ENCODE measurements at places on chromosomes 7 and 10. TPM values are rescaled to one million over a fixed set of nuclear protein-coding genes. Genes with fewer than 3 reads are reported as not detected.

GRCh38 chr10:119031496-119032059, 2.1 kb downstream of the NANOS1 start:
- DNase-seq: no peak

GRCh38 chr10:70060389-70060788, 7.7 kb downstream of the MACROH2A2 start:
- no peak for DNase-seq

DNA sequence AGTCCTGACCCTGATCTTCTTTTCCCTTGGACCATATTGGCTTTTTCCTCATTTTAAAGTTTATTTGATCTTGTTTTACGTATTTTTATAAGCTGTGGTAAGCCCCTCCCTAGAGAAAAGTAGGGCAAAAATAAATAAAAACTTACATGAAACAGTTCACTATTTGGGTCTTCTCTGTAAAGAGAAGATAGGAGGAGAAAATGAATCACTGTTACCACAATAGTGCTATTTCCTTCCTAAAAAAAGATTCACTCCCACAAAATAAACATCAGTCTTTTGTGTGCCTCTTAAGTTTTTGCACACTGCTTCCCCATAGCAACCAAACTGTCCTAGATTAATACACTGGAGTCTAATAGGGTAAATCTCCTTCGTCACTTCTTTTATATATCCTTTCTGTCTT, 1.4 kb upstream of the SVIL start:
- DNase-seq: no peak

- DNase-seq: no peak
Observed at GRCh38 chr7:149599636-149600206, 102.1 kb upstream of the ZNF746 start.

DNA sequence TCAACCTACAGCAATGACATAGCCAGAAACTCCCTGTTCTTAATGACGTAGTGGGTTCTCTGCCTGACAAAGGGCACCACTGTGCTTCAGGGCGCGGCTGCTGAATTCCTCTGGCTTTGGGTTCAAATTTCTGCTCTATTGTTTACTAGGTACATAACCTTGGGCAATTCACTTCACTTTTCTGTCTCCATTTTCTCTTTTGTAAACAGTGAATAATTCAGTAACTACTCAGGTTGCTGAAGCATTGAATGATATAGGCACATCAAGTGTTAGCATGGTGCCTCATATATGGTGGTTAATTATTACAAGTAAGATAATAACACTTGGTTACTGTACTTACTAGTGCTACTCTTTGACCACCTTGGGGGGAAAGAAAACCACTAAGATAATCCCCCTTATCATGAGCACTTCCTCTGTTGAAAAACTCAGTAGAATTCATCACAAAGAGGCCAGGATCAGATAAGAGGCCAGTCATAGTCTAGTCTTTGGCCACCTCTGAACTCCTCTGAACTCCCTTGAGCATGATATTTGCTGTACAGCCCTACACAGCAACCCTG, 92.0 kb upstream of the AHR start:
- no peak for DNase-seq

DNA sequence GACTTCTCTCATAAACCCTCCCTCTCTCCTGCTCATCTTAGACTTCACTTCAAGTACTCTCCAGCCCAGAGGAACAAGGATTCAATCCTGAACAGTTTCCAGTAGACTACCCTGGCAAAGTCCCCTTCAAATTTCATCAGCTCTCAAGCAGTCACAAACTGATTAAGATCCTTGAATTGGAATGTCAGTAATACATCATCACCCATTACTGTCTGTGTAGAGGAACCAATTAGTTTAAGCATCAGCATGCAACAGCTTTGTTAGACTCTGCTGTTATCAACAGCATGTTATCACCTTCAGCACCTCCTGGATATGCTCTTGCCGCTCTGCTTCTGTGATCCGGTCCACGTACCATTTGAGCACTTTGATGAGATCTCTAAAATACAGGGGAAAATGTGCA, 307.0 kb upstream of the IMMP2L start:
- no peak for DNase-seq

GRCh38 chr10:2986391-2986801, 81.0 kb upstream of the PFKP start:
- no peak for DNase-seq

- DNase-seq: peak; percentile 62
Observed at GRCh38 chr10:97025613-97026242, 160.0 kb downstream of the SLIT1 start.

GRCh38 chr7:150978126-150978789, at the start of gene KCNH2:
Gene KCNH2 (minus strand): TSS chr7:150978321. CDS start chr7:150977913, 408 bp downstream.
- DNase-seq: no peak

DNA sequence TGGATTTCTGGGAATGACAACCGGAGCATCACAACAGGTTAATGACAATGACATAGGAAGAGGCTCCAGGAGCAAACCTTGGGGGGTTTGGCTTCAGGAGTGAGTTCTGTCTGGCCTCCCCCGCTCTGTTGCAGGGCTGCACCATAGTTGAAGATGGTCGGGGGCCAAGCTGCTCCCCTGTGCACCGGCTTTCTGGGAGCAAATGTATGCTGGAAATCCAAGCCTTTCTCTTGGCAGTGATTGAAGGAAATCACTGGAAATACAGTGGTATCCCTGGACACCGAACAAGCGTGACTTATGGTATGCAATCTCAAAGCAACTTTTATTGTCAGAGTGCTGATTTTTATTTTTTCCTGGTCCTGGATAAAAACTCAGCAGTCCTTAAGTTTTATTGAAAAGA, 251.9 kb upstream of the ZNF32 start:
- no peak for DNase-seq

Gene PAX4
- not detected for total RNA-seq

Gene NXPH1
- total RNA-seq: not detected

Gene ASZ1
- not detected for total RNA-seq

Gene EPO
- total RNA-seq: not detected

Gene HMX2
- not detected for total RNA-seq

Gene TMEM140
- total RNA-seq: 12.2 TPM

Gene VSTM2A
- total RNA-seq: not detected

Gene ZNF365
- total RNA-seq: 0.23 TPM

Gene SPDYE5
- not detected for total RNA-seq

Gene POLR2J2
- total RNA-seq: 7.5 TPM

Measured in posterior vena cava (tissue), 2 donors.